ENCODE measurements at places on chromosomes 12 and 14.

GRCh38 chr12:62581288-62582064 is 114.8 kb downstream of the MON2 start:
- DNase-seq: no peak

DNA sequence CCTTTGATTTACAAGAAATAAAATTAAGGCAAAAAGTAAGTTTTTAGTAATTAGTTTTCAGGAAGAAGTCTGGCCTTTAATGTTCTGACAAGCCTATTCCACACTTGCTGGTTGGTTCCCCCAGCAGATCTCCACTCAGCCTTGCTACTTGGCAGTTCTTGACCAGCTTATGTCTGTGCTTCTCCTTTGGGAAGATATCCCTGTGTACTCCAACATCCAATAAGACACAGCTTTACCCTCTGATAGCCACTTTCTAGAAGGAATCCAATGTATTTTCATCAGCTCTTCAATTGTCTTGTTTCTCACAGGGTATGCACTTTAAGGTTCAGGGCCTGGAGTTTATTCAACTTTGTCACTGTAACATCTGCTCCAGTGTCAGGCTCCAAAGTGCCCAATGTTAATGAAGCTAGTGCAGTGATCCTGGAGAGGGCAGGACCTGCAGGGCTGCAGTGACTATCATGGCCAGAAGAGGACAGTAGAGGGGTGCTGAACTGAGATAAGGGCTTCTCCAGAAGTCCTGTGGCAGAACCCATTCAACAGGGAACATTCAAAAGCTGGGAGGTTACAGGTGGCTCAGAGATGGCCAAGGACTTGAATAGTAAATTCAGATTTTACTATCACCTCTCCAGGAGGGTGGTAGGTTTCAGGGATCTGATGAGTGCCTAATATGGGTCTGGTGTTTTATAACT is 22.9 kb downstream of the JKAMP start:
- DNase-seq: peak; percentile 25

- no peak for DNase-seq
These were observed 46.8 kb upstream of the DLK1 start for GRCh38 chr14:100679707-100680438.

GRCh38 chr14:96269359-96269710 is 13.3 kb downstream of the BDKRB1 start:
- DNase-seq: no peak

DNA sequence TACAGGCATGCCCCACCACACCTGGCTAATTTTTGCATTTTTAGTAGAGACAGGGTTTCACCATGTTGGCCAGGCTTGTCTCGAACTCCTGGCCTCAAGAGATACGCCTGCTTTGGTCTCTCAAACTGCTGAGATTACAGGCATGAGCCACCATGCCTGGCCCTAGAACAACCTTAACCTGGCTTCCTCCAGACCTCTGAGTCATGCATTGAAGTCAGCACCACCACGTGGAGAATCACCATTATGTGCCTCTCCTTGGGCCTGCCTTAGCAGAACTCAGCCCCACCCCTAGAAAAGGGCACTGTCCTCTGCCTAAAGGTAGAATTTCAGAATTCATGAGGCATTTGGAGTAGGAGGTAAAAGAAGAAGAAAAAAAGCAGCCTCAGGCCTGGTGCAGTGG is 49.0 kb downstream of the LIMA1 start:
- DNase-seq: no peak

DNA sequence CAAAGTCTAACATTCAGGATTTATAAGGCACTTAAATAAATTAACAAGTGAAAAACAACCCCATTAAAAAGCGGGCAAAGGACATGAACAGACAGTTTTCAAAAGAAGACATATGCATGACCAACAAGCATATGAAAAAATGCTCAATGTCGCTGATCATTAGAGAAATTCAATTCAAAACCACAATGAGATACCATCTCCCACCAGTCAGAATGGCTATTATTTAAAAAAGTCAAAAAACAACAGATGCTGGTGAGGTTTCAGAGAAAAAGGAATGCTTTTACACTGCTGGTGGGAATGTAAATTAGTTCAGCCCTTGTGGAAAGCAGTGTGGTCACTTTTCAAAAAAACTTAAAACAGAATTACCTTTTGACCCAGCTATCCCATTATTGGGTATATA is 60.7 kb upstream of the BDKRB2 start:
- DNase-seq: no peak

GRCh38 chr12:103947871-103948555 is 17.7 kb upstream of the TDG start:
- DNase-seq: no peak

GRCh38 chr12:8834230-8834629 is 11.8 kb downstream of the A2ML1 start:
- DNase-seq: no peak

- no peak for DNase-seq
These were observed 35.9 kb upstream of the WSCD2 start for GRCh38 chr12:108093209-108093608.

- DNase-seq: peak; percentile 3
These were observed 249.9 kb downstream of the DAD1 start for GRCh38 chr14:22338917-22339715.

GRCh38 chr14:97293659-97294058 is 496.5 kb downstream of the VRK1 start:
- no peak for DNase-seq

DNA sequence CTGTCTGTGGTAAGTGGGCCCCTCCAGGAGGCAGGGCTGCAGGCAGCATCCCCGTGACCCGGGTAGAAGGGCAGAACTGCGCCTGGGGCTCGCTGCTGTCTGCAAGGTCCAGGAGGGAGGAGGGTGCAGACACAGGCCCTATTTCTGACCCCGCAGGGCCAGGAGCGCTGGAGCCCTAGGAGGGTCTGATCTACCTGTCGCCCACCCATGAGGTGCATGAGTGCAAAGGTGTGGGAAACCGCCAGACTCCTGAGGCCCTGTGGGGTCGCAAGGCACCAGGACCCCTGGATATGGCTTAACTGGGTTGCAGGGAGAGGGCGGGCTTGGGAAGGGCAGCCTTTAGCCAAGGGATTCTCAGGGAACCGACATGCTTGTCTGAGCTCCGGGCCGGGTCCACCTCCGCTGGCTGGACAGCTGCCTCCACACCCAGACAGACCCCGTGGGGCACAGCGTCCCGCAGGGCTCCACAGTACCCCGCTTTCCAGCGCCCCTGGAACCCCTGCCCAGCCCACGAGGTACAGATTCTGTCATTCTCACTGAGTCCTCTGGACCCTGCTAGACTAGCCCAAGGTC is 72.9 kb upstream of the TSPAN11 start:
- DNase-seq: no peak

GRCh38 chr12:66533767-66534166 is 145.1 kb downstream of the GRIP1 start:
- no peak for DNase-seq

- DNase-seq: no peak
These were observed 96.1 kb downstream of the KCNA5 start for GRCh38 chr12:5139751-5140150.

GRCh38 chr12:7376196-7376595 is 67.8 kb downstream of the CD163L1 start:
- no peak for DNase-seq

- peak; percentile 88 for DNase-seq
These were observed 25.6 kb upstream of the MAP1LC3B2 start for GRCh38 chr12:116533343-116534251.

GRCh38 chr12:7729746-7730145 is 17.4 kb downstream of the CLEC4C start:
- DNase-seq: no peak

DNA sequence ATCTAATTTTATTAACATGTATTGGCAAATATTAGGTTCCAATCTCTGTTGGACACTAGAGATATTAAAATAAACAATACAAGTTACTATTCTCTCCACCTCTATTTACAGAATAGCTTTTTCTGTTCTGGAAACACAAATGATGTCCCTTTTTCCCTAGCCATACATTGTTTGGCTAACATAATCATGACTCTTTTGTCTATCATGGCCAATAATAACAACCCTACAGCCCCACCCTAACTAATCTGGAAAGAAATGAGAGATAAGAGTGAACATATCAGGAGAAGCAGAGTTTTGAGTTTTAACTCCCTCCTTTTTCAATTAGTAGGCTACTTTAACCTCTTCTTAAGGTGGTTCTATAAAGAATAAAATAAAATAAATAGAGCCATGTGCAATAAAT is 40.2 kb downstream of the RASSF9 start:
- DNase-seq: no peak

- DNase-seq: peak; percentile 61
These were observed 60.0 kb downstream of the EML1 start for GRCh38 chr14:99853206-99853605.

DNA sequence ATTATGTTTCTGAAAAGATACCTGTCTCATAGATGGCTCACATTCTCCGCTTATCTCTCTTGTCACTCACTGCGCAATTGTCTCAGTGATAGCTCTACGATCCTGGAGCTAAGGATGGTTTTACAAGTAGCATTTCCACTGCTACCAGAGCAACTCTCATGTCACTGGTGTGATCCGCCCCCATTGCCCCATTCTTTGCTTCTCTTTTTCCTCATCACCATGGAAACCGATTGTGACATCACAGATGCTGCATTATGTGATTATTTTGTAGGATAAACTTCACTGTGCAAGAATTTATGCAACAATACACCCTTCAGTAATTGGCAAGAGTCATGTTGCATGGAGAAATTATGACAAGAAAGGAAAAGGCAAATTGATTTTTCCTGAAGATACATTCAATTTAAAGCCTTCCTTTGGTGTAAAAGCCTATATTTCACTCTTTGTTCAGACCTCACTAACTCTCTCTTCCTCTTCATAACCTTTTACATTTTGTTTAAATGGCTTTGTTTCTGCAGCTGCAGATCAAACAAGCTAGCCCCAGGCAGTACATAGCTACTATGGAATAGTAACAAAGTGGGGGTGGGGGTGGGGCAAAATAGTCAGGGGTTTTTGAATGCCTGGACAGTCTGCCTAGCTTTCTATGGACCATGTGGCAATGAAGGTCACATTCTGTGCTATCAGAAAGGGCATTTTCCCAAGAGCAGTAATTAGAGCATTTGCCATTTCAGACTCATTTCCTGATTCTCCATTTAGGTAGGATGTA is 539.8 kb downstream of the NRXN3 start:
- no peak for DNase-seq

GRCh38 chr14:86296173-86296572 is 766.2 kb downstream of the FLRT2 start:
- no peak for DNase-seq

DNA sequence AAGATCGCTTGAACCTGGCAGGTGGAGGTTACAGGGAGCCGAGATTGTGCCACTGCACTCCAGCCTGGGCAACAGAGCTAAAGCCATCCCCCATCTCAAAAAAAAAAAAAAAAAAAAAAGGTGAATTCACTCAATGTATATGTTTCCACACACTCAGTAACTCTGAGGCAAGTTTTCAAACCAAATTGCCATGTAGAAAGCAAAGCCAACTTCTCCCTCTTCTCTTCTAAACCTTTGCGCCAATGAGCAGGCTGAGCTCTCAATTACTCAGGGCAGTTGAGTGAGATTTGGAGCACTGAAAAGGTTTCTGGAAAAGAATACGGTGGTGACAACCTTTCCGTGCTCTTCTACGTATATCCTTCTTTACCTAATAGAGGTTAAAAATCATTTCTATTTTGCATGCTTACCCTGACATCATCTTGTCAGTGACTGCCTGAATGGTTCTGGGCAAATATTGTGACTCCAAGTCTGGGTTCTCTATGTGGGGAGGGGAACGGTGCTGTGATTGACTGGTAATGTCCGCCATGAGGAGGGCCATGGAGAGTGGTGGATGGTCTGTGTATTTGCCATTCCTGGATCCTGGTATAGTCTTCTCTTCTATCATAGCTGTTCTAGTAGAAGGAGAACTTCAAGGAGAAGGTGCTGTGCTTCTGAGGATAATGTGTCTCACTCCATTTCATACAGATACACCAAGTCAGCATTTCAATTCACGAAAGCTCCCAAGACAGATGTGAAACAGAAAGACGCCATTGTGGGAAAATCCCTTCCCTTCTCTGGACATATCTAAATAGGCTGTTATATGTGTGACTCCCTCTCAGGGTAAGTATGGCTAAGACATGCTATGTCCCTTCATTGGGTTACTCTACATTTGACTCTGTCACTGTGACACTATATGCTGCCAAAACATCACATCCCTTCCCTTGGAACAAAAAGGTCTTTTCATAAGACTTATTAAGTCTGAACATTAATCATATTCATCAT is 46.2 kb upstream of the MED13L start:
- DNase-seq: no peak

DNA sequence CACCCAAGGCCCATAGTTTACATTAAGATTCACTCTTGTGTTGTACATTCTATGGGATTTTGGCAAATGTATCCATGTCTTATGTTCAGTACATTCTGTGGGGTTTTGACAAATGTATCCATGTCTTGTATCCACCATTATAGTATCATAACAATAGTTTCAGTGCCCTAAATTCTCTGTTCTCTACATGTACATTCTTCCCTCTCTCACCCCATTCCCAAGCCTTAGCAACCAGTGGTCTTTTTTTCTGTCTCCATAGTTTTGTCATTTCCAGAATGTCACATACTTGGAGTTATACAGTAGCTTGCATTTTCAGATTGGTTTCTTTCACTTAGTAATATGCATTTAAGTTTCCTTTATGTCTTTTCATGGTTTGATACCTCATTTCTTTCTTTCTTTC is 6.7 kb downstream of the TOGARAM1 start:
- DNase-seq: no peak

GRCh38 chr12:110458756-110459155 is 8.6 kb upstream of the ARPC3 start:
- no peak for DNase-seq

DNA sequence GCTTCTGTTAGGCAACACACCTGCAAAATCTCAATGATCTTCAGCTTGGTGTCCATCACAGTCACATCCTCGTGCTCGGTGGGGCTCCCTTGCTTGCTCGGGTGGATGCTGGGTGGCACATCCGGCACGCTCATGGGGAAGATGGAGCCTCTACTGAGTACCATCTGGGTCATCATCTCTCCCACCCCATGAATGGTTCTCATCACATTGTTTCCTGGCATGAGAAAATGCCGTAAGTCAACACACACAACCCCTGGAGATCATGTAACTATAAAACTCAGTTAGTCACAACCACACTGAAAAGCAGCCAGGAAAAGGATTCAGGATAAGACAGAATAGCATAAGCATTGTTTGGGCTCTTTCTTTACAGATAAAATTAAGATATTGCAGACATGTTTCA is 201.1 kb downstream of the ITPR2 start:
- no peak for DNase-seq

GRCh38 chr12:84813780-84814663 is 98.6 kb downstream of the SLC6A15 start:
- DNase-seq: no peak

DNA sequence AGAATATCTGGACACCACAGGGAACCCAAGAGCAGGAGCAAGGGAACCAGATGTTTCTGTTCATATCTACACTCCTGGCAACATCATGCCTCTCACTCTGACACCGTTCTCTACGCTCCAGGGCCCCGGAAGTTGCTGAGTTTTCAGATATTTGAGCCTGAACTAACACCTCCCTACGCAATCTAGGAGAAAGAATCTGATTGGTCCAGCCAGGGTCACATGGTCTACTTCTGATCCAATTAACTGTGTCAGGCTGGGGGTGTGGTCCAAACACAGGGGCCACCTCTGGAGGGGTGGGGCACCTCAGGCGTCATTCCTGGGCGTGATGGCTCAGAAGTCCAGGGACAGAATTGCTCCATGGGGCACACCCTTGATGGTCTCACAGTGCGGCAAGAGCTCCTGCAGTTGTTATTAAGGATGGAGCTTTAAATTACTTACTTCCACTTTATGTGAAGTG is 165.5 kb downstream of the PTPN11 start:
- no peak for DNase-seq

GRCh38 chr12:3882896-3883564 is 9.8 kb upstream of the PARP11 start:
- no peak for DNase-seq

Data from head of caudate nucleus (tissue), 42 donors.